ENCODE measurements at places on chromosomes 1 and 21.

- no peak for DNase-seq
These were observed 477.1 kb upstream of the NR5A2 start for GRCh38 chr1:199550199-199551065.

DNA sequence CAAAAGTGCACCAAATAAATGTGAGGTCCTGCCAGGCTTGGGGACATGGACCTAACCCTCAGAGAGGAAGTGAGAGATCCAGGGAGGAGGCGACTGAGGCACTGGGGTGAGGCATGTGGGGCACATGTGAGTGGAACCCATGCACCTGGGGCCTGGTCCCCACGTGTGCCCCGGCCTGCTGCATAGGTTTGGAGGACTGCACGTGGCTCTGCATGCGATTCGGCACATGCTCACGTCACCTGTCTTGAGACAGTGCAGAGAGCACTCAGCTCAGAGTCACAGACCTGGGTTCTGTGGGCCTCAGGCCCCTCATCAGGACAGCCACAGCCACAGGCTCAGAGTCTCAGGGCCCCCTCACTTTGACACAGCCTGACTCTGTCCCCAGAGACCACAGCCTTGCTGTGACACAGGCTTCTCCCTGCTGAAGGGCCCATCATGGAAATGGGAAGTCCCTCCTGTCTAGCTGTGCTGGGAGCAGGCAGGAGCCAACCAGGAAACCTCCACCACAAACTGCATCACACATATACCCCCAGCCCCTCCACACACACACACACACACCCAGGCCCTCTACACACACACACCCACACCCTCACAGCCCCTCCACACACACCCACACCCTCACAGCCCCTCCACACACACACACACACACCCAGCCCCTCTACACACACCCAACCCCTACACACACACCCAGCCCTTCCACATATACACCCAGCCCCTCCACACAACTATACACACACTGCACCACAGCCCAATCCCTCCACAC, 48.2 kb downstream of the SLC9A1 start:
- DNase-seq: no peak

DNA sequence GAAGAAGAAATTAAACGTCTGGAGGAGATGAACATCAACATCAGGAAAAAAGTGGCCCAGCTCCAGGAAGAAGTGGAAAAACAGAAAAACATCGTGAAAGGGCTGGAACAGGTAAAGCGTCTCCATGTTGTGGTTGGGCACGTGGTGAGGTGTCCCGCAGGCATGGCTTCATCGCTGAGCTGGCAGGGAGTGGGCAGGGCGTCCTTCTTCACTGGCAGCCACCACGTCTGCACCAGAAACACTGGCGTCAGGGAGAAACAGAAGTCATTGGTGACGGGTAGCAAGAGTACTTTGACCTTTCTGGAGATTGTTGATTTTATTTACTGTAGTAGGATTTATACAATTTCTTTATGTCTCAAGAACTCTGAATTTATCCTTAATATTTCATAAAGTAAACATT, 59.0 kb upstream of the DIP2A start:
- no peak for DNase-seq

- no peak for DNase-seq
These were observed 14.1 kb upstream of the TRAPPC10 start for GRCh38 chr21:43997766-43998742.

- no peak for DNase-seq
These were observed 147.5 kb upstream of the EDN2 start for GRCh38 chr1:41631971-41632370.

GRCh38 chr1:2247760-2248126, 19.6 kb downstream of the SKI start:
- no peak for DNase-seq
